Activated CD4-positive, CD25-positive, alpha-beta regulatory T cell treated with anti-CD3 and anti-CD28 coated beads, Interleukin-2, amount 50 U/mL, for 16 hours (primary cell): ENCODE measurements at places on chromosomes 12 and 14.

DNA sequence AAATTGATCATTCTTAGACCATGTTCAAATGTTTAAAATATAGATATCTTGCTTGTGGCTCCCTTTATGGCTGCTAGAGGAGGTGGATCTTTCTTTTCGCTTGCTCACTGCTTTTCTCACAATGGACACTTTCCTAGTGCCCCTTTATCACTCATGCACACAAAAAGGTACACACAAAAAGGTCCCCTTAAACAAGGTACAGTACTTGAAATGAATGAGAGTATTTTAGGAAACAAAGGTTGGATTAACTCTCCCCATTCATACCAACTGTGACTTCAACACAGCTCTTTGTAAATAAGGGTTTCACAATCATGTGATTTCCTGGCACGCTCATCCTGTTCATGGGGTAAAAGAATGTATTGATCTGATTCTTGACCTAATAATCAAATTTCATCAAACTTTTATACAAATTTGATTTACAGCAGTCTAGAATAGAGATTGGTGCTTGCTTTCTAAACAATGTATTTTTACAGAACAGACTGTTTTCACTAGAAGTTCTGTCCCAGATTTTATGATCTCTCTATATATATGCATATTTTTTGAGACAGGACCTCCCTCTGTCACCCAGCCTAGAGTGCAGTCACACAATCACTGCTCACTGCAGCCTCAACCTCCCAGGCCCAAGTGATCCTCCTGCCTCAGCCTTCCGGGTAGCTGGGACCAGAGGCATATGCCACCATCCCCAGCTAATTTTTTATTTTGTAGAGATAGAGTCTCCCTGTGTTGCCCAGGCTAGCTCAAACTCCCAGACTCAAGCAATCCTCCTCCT lies 34.4 kb upstream of the EPS8 start:
- no peak for DNase-seq

- no peak for DNase-seq
Observed at GRCh38 chr12:1832801-1833595, 12.6 kb downstream of the LRTM2 start.

GRCh38 chr12:66500841-66501240 lies 178.0 kb downstream of the GRIP1 start:
- no peak for DNase-seq

DNA sequence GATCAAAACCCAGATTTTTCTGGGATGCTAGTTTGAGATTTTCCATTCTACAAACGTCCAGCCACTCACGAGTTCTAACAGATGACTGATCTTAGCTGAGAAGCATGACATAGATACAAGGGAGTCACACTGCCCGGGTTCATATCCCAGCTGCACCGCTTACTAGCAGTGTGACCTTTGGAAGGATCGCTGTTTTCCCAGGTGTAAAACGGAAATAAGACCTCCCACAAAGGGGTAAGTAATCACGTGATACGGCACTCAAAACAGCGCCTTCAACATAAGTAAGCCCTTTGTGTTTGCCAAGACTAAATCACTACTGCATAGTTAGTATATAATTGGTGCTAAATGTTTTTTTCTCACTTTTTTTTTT lies 624 bp upstream of the PWP1 start:
- no peak for DNase-seq

DNA sequence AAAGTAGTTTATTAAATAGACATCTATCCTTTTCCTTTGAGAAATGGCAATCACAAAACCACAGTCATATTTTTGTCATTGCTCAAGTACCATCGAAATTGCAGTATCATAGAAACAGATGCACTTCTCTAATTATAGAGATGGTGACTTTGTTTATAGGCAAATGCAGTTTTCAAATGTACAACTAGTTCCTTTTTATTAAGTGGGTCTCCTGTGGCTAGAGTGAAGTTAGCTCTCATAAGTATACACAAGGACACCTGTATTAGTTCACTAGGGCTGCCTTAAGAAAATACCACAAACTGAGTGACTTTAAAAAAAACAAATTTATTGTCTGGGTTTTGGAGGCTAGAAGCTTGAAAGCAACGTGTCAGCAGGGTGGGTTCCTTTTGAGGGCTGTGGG lies 62.8 kb downstream of the OTOGL start:
- DNase-seq, result no peak

GRCh38 chr12:30251546-30251945 lies 444.1 kb downstream of the IPO8 start:
- DNase-seq, result no peak

DNA sequence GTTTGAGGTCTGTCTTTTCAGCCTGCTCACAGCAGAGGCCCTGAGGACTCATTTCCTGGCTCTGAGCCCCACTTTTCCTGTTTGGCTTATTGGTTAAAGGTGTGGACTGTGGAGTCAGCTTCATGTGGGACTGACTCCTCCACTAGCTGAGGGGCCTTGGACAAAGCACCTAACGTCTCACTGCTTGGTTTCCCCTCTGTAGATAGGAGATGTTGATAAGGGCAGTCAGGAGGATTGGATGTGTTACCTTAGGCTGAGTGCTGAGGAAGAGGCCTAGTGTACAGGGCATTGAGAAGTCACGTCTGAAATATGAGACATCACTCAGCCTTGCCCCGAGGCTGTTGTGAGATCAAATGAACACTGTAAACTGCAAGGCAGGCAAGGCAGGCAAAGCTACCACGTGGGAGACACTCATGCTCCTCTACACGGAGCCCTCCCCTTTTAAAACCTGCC lies 27.1 kb upstream of the TCL1A start:
- DNase-seq, result no peak

DNA sequence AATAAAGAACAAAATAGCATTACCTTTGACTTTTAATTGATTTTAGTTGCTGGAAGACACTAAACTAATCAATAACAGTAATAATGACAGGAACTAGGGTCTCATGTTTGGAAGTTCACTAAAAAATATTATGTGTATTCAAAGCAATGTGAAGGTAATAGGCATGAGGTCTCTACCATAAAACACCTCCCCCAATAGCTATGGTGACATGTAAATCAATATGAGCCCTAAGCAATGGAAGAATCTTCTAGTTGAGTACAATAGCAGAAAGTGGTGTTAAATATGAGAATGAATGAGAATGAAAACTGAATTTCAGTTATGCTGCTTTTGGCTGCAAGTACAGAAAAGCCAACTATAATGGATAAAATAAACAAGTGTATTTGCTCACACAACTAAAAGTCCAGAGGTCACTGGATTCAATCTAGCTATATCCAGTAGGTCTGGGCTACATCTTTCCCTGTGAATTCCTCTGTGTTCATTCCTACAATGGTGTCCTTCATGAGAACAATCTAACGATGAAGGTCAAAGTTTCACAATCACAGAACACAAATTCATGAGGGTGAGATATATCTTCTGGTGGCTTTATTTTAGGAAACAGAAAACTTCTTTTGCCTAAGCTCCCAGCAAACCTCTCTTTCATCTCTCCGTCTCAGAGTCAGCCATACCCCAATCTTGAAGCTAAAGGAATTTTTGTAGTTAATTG lies 728.0 kb downstream of the FSCB start:
- no peak for DNase-seq

- no peak for DNase-seq
Observed at GRCh38 chr14:102493096-102493495, 16.5 kb downstream of the ANKRD9 start.

DNA sequence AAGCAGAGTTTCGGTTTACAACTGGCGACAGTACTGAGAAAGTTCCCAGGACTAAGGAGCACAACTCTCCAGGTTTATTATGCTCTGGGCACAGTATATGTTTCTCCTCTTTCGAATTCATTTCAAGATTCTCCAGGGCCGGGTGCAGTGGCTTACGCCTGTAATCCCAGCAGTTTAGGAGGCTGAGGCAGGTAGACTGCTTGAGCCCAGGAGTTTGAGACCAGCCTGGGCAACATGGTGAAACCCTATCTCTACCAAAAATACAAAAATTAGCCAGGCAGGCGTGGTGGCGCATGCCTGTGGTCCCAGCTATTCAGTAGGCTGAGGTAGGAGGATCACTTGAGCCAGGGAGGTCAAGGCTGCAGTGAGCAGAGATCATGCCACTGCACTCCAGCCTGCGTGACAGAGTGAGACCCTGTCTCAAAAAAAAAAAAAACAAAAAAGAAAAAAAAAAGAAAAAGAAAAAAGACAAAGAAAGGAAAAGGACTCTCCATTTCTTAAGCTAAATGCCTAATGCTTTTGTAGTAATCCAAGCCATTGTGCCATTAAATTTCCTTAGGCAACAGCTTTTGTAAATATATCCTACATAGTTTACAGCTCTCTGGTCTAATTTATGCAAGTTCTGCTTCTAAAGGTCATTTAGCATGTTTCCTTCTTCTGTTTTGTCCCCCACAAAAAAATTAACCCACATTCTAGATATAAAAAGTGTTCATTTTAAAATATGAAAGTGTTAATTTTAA lies 34.8 kb downstream of the ATL1 start:
- DNase-seq, result no peak

GRCh38 chr12:124613151-124613585 lies 45.8 kb upstream of the NCOR2 start:
- DNase-seq, result no peak

DNA sequence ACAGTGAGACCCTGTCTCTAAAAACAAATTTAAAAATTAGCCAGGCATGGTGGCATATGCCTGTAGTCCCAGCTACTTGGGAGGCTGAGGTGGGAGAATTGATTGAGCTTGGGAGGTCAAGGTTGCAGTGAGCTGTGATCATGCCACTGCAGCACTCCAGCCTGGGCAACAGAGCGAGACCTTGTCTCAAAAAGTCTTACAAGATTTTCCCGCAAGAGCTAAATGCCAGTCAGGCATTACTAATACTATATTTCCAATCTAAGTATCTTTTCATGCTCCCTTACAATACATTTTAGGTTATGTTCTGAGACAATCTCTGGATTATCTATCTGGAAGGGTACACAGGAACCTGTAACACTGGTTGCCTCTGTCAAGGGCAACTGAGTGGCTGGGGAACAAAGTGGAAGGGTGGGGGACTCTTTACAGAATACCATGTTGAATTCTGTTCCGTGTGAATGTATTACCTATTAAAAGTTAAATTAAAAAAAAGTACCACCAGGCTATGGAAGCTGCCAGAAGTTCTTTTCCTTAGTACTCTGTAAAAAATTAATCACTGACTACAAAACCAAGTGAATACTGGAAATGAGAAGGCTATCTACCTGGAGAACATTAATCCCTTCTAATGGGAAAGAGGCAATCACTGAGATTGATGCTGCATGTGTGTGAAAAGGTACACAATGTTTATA lies 56.7 kb downstream of the BTBD7 start:
- DNase-seq, result no peak

GRCh38 chr12:3106579-3106978 lies 29.4 kb downstream of the TSPAN9 start:
- no peak for DNase-seq

DNA sequence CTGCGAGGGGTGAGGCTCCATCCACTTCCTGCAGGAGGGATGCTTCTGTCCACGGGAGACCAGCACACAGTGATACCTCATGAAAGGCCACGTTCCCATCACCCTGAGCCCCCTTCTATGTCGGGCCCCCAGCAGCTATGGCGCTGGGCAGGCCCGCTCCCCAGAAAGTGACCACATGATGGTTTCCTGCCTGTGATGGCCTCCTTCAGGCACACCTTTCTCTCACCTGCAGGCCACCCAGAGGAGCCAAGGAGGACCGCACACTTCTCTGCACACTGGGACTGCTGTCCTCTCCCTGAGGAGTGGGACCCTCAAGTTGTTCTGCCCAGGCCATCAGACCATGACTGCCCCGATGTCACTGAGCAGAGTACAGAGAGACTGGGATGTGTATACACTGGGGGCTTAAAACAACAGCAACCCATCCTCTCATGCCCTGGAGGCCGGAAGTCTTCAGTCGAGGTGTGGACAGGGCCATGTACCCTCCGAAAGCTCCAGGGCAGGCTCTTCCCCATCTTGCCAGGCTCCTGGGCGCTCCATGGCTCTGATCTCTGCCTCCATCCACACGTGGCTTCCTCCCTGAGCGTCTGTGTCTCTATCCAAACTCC lies 158.9 kb downstream of the PIWIL1 start:
- DNase-seq, result no peak

DNA sequence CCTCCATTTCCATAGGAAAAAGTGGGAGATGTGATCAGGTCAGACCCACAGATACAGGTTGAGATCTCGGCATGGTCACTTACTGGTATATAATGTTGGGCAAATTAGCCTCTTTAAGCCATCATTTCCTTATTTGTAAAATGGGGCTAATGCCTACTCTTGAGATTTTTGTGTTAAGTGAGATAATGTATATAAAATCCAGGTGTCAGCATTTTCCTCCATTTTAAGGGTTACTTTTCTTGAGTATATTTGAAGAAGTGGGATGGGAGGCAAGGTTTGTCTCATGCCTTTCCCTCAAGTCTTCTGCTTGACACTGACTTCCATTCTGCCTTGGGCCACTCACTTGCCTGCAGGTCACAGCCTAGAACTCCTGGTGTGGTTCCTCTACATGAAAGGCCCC lies 10.1 kb upstream of the POU6F1 start:
- DNase-seq, result no peak

- DNase-seq, result no peak
Observed at GRCh38 chr14:99231850-99232713, 39.9 kb downstream of the BCL11B start.

DNA sequence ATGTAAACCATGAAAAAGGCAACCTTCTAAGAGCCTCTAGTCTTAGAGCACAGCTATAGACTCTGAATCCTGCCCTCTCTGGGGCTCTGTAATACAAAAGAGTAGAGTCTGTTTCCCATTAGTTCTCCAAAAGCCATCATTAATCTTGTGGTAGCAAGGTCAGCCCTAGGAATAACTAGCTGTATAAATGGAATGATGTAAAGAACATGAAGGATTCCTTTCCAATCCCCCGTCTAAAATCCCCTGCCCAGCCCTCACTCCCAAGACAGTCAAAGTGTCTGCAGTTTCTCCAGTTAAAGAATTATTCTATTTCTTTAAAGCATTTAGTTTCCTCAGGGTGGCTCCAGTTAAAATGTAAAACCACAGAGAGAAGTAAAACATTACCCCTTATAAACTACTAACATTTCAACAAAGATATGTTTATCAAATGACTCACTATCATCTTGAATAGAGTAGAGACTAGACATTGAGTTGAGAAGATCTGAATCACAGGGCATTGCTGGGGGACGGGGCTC lies 104.2 kb downstream of the ST8SIA1 start:
- DNase-seq, result no peak

DNA sequence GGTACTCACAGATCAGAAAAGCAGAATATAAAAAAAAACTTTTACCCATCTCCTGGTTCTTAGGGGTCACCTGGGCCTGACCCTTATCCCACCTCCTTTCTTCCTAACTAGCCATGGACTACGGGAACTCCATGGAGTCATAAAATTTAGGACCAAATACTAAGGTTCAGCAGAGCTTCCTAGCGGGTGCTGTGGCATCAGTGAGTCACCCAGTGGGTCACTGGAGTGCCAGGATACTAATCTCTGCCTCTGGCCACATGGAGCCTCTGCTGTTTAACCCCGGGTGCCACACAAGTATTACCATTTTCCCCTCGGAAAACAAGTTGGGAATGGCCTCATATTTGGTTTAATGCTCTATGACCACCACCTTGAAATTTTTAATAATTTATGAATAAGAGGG lies 6.9 kb downstream of the ZBTB39 start:
- DNase-seq, result no peak

- DNase-seq, result no peak
Observed at GRCh38 chr12:47228802-47229201, 149.0 kb upstream of the AMIGO2 start.
